ENCODE measurements at places on chromosomes 16 and 17.
A peak's percentile ranks its signal among the peaks of the same experiment; 100 is the strongest.

- DNase-seq: no peak
Observed at GRCh38 chr16:70610273-70611223, 35.8 kb upstream of the IL34 start.

DNA sequence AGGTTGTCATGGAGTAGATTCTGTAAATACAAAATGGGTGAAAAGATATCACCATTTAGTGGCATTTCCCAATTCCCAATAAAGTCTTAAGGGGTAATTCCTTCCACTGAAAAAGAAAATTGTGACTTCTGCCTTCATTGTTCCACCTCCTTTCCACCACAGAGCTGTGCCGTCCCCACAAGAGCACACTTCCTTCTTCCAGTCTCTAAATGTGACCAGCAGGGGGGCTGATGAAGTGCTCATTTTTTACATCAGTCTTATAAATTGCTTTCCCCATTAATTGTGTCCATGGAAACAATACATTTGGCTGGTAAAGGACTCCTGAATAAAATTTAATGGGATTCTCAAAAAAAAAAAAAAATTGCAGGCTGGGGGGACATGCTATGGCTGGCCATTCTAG lies 260.8 kb upstream of the PSMD7 start:
- peak; percentile 39 for DNase-seq

DNA sequence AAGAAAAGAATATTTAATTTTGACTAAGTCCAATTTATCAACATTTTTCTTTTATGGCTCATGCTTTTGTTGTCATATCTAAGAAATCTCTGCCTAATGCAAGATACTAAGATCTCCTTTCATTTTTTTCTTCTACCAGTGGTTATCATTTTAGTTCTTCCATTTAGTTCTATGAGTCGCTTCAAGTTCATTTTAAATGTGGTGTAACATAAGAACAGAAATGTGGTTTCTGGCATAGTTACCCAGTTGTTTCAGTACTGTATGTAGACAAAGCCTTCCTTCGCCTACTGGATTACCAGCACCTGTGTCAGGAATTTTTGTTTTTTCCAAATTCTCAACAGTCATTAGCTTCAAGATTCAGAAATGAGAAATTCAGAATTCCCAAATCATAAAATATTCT lies 175.7 kb downstream of the PARN start:
- DNase-seq: no peak

DNA sequence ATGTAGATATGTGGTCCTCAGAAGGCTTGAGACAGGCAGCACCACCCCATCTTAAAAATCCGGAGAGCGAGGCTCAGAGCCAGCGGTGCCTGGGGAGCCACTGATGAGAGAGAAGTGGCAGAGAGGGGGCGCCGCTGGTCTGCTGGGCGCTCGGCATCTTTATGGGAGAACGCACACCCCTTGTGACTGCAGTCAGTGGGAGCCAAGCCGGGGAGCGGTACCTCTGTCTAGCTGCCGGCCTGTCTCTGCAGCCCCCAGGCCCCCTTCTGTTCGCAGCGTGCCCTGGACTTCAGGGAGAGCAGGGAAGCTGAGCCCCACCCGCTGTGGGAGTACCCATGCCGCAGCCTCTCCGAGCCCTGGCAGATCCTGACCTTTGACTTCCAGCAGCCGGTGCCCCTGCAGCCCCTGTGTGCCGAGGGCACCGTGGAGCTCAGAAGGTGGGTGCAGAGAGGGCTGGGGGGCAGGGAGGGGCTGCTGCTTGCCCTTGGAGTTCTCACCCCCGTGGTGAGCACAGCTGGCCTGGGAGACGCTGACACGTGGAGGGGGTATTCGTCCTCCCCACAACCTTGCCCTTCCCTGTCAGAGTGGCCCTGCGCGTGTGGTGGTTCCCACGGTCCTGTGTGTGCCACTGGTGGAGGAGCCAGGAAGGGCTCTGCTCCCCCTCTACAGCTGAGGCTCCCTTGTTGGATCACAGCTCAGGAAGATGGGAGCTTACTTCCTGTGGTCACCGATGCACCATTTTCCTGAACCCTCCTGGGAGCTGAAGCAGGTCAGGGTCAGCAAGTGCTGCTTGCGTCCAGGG lies 44.8 kb downstream of the PRMT7 start:
- no peak for DNase-seq

DNA sequence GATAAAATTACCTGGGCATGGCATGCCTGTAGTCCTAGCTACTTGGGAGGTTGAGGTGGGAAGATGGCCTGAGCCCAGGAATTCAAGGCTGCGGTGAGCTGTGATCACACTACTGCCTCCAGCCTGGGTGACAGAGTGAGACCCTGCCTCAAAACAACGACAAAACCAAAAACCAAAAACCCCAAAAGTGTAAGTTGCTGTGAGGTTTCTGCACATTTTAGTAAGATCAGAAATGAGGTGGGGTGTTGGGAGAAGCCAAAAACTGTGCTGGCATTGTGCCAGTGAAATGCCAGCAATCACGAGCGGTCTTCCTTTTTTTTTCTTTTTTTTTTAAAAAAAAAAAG lies 114.6 kb downstream of the PITPNC1 start:
- no peak for DNase-seq

DNA sequence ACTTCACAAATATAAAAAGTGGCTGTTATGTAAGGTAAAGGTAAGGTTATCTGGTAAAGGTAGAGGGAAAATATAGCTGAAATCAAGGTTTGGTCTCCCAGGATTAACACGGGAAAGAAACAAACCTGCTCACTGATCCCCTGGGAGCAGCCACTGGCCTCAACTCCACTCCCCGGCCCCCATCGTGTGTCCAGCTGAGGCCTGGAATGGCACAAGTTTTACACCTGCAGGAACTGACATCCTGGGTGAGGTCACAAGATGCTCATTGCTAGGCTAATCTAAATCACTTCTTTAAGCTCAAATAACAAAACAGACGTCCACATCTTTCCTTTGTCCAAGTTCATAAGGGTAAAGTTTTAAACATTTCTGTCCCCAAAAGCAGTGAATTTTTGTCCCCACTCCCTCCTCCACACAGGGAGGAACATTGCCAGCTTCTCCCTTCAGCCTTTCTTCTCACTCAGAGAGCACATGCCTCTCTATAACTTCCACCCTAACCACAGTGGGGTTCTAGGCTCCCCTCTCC lies 46.3 kb downstream of the ERN1 start:
- no peak for DNase-seq

DNA sequence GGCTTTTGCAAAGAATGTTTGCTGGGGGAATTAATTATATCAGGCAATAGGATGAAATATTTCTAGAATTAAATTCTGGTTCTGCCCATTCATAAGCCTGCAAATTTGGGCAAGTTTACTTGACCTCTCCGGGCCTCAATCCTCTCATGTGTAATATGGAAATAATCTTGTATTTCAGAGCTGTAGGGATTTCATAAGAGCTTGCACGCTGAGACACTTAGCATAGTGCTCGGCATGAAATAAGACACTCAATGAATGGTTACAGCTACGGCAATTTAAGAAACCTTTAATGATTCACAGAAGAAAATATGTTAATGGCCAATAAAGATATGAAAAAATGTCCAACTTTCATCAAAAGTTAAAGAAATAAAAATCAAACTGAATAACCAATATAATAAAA lies 40.6 kb upstream of the PITPNM3 start:
- DNase-seq: no peak

GRCh38 chr16:27365142-27366089 lies 36.6 kb upstream of the IL21R start:
- DNase-seq: no peak

GRCh38 chr17:75856062-75856756 lies 1.1 kb upstream of the WBP2 start:
- no peak for DNase-seq

Data from Jurkat, Clone E6-1 (cell line).